ENCODE measurements at places on chromosomes 1 and 21. TPM values are rescaled to one million over a fixed set of nuclear protein-coding genes. Genes with fewer than 3 reads are reported as not detected.

The FAM167B gene
- 5.6 TPM for total RNA-seq

DNA sequence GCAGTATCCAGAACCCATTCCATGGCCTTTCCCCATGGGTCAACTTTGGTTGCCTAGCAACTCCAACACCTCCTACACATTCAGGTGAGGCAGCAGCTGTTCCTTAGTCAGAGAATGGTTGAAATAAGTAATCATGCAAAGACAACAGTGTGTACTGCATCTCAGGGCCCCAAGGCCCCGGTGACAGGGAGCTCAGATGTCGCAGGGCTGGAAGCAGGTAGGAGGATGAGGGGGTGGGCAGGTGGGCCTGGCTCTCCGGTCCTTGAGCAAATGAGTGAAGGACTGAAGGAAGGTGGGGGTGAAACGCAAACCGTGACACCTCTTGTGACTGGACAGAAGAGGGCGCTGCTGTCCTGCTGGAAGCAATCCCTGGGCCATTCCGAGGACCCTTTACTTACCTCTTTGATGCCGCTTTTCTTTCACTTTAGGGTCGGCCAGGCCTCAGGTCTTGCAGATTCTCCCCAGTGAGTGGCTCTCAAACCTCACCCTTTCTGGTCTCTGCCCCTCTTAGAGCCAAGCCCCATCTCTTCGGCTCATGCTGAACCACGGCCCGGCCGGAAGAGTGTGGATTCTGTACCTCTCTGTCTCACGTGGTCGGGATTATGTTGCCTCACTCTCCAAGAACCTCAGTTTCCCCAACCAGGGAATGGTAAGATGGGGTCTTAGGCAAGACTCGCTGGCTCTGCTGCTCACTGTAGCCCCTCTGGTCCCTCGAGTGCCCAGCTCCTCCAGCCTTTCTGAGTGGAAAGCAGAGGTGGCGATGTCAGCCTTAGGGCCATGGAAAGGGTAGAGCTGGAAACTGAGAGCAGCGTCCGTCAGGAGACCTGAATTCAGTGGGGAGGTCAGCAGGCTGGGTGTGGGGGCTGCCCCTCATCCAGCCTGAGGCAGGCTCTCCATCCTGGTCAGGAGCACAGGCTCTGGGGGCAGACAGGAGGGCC, 5.6 kb upstream of the KCNA10 start:
- DNase-seq, result peak; percentile 20

- DNase-seq, result no peak
Observed at GRCh38 chr1:42586016-42586415, 72.2 kb upstream of the PPIH start.

DNA sequence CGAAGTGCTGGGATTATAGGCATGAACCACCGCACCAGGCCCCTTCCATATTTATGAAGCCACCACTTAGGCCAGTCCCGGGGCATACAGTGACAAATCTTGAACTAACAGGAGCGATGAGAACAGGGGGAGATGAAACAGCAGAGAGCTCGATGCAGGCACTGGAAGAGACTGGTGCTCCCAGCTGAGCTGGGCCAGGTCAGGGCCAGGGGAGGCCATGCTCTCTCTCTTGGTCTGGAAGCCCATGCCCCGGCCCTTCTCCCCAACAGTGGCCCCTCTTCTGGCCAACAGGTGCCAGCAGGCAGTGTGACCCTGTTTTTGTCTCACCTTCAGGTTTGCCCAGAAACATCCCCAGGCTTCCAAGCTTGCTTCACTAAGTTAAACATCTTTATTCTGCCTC, 269.9 kb upstream of the C1orf174 start:
- no peak for DNase-seq

The SPRR2F gene
- not detected for total RNA-seq

The LCE2B gene
- not detected for total RNA-seq

All from thyroid gland (tissue), 4 donors.